ENCODE measurements at places on chromosomes 12 and 14.

- no peak for DNase-seq
These were observed 13.9 kb downstream of the ACTR6 start for GRCh38 chr12:100214518-100214917.

DNA sequence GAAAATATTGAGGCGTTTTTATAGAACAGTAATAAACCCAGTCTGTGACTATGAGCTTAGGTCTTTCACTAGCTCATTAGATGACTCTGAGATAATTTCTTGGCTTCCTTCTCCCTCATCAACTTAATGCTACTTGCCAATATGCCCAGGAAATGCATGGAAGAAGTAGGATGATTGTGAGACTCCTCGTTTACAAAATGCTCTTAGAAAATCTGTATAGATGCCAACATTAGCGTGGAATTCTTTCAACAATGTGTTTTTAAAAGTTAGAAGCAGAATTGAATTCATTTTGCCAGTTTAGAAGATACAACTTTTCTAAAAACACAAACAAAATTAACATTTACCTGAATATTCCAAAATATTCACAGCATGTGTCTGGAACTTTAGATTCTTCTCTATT, 424.6 kb downstream of the BTG1 start:
- DNase-seq, result no peak

DNA sequence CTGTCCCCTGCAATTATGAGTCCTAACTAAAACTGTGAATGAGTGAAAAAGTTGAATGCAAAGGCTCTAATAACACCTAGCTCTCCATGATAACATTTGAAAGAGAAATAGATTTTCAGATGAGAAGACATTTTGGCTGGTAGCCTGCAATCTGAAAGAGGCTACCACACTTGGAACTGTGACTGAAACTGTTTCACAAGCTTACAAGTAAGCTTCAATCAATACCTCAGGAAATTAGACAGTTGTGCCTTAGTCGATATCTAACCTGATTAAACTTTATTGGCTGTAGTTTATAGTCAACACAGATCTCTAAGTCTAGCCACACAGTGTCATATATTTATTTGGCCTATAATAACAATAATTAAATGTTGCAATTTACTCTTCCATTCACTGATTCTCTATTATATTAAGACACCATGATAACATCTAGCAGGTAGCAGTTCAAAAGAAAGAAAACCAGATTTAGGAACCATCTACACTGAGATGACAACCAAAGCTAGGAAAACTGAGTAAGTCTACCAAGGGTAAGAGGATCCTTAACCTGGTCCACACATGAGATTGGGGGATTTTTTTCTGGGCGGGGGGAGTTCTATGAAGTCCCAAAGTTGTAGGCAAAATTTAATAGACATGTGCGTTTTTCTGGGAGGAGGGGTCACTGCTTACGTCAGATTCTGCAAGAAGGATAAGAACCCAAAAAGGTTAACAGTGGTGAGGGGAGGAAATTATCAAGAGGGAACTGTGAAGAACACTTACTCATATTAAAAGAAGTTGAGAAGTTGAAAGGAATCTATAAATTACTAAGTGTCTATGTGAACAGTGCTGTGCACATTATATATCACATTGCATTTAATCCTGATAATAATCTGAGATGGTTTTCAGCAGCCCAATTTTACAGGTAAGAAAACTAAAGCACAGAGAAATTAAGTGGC, 65.8 kb downstream of the NUMB start:
- no peak for DNase-seq

DNA sequence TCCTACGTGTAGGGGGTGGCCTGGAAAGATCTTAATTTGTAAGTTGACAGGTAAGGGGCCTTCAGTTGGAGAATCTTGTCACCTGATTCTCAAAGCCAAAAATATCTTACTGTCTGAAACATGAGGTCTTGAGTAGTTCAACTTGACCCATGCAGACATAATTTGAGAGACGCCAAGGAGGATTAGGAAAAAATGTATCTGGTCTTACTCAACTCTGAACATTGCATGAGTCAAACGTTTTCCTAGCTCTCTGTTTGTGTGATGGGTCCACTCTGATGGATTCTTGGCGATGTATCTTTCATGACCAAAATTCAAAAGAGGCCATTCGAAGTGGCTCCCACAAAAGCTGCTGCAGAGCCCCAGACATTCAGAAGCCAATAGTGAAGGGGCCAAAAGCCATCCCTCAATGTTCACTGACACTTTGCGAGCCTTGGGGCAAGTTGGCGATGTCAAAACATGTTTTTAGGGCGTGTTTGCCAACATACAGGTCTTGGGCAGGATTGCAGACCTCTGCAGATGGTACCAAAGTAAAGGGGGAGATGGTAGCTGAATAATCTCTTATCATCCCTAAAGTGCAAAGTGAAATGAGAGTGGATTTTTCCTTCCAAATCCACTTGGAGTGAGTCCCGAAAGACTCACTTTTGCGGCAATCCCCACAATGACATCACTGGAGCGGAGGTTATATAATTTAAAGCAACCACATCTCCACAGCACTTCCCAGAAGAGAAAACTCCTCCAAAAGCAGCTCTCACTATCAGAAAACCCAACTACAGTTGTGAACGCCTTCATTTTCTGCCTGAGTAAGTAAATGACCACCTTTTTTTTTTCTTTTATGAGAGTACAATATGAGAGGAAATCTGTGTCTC, at the start of gene BDKRB1:
Gene BDKRB1 (plus strand): TSS at position 710 of the 866 bp plus-strand sequence. CDS start 7,473 bp downstream, outside the sequence.
- DNase-seq, result no peak

GRCh38 chr14:74913986-74914573, 9.0 kb downstream of the RPS6KL1 start:
- DNase-seq, result peak; percentile 41

GRCh38 chr14:76456200-76456599, 80.3 kb downstream of the ESRRB start:
- peak; percentile 84 for DNase-seq
